Esophagus mucosa (tissue), 1 donor: ENCODE measurements at places on chromosomes 16 and 17. TPM values are rescaled to one million over a fixed set of nuclear protein-coding genes. Genes with fewer than 3 reads are reported as not detected.

DNA sequence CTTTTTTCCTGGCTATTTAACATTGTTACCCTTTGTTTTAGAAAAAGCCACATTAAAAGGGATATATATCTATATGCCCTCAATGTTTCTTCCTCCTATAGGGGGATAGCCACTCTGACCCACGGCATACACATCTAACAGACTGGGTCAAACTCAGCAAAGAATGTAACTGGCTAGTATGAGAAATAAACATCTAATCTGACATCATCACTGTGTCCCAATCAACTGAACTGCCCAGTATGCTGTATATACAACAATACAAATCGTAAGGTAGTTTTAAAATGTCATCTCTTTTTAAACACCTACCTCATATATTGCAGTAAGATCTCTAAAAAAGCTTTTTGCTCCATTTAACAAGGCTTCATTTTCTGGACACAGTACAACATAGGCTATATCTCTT, 39.9 kb upstream of the INTS2 start:
- no peak for ATAC-seq

- ATAC-seq = no peak
Measured at GRCh38 chr17:71115669-71115972, 946.3 kb downstream of the KCNJ2 start.

DNA sequence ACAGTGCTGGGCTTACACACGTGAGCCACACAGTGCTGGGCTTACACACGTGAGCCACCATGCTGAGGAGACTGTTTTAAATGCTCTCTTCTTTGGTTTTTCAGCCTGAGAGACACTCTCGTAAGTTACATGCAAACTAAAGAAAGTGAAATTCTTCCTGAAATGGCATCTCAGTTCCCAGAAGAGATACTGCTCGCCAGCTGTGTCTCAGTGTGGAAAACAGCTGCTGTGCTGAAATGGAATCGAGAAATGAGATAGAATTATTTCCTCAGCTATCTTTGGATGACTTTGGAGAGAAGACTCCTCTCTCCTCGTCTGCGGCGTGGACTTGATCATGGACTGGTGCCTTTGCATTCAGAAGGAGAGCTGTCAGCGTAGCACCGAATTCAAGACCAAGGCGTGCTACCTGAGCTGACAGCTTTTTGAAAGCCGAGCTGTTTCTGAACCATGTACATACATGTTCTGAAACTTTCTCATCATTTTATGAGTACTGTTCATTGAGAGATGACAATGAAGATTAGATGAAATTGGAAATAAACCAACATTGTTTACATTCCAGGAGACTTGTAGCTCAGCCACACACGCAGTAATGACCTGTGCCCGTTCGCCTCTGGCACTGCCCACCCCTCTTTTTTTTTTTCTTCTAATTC, 21.6 kb upstream of the ENDOV start:
- no peak for ATAC-seq

- peak; percentile 34 for ATAC-seq
Measured at GRCh38 chr17:45050481-45051059, 862 bp downstream of the DCAKD start.

DNA sequence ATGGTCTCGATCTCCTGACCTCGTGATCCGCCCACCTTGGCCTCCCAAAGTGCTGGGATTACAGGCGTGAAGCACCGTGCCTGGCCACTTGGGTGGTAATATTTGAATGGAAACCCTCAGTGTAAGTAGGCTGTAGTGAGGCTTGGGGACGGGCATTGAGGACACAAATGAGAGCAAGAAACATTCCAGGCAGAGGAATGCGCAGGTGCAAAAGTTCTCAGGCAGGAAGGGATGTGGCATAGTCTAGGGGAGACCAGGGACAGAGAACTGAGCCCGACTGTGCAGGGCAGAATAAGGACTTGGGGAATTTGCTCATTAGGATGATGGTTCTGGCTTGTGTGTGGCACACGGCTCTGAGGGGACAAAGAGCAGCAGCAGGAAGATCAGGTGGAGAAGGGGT, 54.8 kb downstream of the GRB2 start:
- ATAC-seq = no peak

- ATAC-seq = no peak
Measured at GRCh38 chr17:27809555-27809954, 9.2 kb upstream of the NOS2 start.

- ATAC-seq = no peak
Measured at GRCh38 chr16:23941025-23941424, 105.2 kb downstream of the PRKCB start.

DNA sequence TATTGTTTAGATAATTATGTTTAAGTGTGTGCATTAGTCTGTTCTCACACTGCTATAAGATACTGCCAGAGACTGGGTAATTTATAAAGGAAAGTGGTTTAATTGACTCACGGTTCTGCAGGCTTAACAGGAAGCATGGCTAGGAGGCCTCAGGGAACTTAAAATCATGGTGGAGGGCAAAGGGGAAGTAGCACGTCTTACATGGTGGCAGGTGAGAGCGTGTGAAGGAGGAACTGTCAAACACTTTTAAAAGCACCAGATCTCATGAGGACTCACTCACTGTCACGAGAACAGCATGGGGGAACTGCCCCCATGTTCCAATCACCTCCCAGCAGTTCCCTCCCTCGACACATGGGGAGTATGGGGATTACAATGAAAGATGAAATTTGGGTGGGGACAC, 203.5 kb upstream of the GOT2 start:
- ATAC-seq = no peak

DNA sequence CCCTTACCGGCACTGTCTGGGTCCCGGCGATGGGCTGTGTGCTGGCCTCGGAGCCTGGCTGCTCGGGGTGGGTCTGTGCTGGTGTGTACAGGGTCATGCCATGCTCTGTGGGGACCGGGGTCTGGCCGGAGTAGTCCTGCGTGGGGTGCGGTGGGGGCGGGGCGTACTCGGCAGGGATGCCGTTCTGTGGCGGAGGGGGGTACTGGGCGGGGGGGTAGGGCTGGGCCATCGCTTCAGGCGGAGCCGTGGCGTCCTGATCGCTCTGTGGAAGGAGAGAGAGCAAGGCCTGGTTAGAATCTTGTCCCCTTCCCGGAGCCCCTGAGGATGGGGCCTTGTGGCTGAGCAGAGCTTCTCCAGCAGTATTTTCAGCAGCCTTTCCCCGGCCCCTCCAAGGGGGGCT, 40.9 kb downstream of the ENGASE start:
- no peak for ATAC-seq

GRCh38 chr17:77329741-77330531, 189.2 kb downstream of the SEC14L1 start:
- ATAC-seq = no peak

DNA sequence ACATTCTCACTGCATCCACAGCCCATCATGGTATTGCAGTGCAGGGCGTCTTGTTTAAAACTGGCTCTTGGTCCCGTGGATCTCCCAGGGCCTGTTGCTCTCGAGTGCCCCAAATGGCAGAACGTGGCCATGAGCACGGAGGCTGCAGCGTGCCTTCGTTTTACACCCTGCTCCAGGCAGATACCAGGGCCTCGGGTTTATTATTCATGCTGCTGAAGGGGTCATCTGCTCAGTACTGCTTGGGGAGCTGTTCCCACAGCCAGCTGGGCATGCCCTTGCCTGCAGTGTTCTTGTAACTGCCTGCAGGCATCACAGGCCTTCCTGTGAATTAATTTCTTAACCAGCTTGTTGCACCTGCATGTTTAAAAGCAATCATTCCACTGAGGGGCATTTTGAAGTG, 129.7 kb upstream of the CHMP6 start:
- peak; percentile 69 for ATAC-seq

GRCh38 chr17:76940738-76941350, 72.6 kb downstream of the MGAT5B start:
- no peak for ATAC-seq

DNA sequence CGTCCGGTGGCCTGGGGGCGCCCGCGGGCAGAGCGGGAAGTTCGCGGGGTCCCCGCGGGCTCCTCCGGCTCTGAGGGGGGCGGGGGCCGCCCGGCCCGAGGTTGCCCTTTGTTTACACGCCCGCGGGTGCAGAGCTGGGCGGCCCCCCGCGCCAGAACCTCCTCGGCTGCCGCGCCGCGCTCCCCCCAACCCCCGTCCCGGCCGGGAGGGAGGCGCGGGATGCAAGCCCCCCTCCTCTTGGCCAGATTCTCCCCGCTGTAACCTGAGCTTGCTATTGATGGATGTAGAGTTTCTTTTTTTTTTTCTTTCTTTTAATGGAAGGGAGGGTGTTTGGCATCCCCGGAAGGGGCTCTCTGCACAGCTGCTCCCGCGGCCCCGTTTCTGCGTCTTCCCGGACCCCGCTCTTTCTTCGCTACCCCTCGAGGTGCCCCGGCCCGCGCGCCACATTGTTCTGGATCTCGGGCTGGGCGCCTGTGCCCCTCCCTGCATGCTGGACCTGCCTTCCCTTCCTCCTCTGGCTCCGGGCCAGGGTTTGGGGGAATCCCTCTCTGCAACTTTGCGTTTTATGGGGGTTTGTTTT, 646 bp downstream of the CBX2 start:
- peak; percentile 5 for ATAC-seq

- ATAC-seq = peak; percentile 48
Measured at GRCh38 chr17:33016920-33017319, 25.3 kb downstream of the SPACA3 start.

DNA sequence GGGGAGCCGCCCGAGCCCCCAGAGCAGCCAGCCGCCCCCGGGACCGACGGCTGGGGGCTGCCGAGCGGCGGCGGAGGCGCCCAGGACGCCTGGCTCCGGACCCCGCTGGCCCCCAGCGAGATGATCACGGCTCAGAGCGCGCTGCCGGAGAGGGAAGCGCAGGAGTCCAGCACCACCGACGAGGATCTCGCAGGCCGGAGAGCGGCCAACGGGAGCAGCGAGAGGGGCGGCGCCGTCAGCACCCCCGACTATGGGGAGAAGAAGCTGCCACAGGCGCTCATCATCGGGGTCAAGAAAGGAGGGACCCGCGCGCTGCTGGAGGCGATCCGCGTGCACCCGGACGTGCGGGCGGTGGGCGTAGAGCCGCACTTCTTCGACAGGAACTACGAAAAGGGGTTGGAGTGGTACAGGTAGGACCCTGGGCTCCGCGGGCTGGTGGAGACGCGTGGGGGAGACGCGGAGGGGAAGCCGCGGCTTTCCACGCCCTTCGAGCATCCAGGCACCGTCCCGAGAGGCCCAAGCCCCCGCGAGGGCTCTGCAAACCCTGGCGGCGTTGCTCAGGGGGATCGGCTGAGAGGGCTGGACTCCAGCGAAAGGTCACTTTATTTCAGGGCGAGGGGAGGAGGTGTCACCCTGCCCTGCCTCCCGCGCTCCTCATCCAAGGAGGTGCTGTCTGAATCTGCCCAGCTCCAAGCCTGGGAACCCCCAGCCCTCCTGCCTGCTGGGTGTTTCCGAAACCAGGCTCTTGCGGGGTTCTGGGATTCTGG, 1.2 kb downstream of the HS3ST4 start:
- no peak for ATAC-seq

GRCh38 chr16:88758227-88758943, 26.6 kb downstream of the PIEZO1 start:
- peak; percentile 48 for ATAC-seq

DNA sequence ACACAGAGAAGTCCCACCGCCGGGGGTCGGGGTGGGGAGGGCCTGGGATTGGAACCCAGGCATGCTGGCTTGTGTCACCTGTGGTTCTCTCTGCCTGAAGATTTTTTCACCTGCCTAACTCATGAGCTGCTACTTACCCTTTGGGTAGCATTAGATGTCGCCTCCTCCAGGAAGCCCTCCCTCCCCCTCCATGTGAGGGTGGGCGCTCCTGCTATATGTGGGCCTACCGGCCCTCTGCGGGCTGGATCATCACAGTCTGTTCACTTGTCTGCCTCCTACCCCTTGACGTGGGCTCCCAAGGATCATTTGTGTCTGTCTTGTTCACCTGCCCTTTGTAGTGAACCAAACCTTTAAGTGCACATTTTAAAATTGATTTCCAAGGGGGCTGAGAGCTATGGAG, 106.8 kb downstream of the SEC14L1 start:
- ATAC-seq = peak; percentile 2

GRCh38 chr17:79325709-79326430, 251.2 kb downstream of the ENGASE start:
- ATAC-seq = no peak

GRCh38 chr16:12999368-12999767, 98.0 kb downstream of the SHISA9 start:
- ATAC-seq = no peak

DNA sequence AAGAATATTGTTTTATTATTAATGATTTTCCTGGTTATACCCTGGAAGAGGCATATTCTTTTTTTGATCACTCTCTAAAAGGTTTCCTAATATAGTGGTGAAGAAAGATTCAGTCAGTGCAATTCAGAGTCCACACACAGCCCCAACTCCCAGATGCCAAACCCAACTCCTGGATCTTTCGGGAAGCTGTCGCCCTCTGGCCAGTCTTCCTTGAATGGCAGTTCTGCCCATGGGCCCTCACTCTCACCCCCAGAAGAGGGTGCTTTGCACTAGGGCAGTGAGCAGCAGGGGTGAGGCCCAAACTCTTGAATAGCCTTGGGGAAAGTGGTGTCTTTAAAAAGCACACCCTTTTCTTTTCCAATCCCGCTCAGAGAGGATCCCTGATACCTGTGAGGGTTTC, 11.0 kb downstream of the KRT32 start:
- no peak for ATAC-seq

- ATAC-seq = no peak
Measured at GRCh38 chr16:17887963-17888362, 417.2 kb upstream of the XYLT1 start.

GRCh38 chr17:46901291-46901690, 21.7 kb upstream of the GOSR2 start:
- no peak for ATAC-seq

GRCh38 chr17:68260051-68260762, 12.4 kb downstream of the AMZ2 start:
- ATAC-seq = no peak

DNA sequence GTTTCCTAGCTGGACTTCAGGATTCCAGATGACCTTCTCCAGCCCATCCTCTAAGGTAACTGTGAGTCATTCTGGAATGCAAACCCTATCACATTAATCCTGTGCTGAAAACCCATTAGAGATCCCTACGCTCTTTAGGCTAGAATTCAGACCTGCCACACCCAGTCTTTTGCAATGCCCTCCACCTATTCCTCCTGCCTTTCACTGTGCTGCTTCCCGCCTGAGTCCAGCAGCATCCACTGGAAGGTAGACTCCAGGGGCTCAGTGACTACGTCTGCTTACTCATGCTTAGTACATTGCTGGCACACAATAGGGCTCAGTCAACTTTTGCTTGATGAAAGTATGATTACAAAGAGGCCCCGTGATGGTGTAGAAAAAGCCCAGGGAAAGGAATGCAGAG, 121.1 kb downstream of the SPACA3 start:
- peak; percentile 85 for ATAC-seq

- no peak for ATAC-seq
Measured at GRCh38 chr17:74151551-74152315, 51.7 kb upstream of the RPL38 start.

GRCh38 chr16:28845293-28845692, 855 bp downstream of the TUFM start:
- ATAC-seq = peak; percentile 59

The HOXB1 gene
- total RNA-seq = 0.24 TPM

The SPNS3 gene
- 0.48 TPM for total RNA-seq

The OVCA2 gene
- 32.3 TPM for total RNA-seq

The TUFM gene
- total RNA-seq = 137 TPM

The ZP2 gene
- not detected for total RNA-seq

The TAX1BP3 gene
- total RNA-seq = 209 TPM

The ZFP3 gene
- total RNA-seq = 1.8 TPM

The HEATR9 gene
- total RNA-seq = not detected
